ENCODE measurements at places on chromosomes 6 and 20. TPM values are rescaled to one million over a fixed set of nuclear protein-coding genes. Genes with fewer than 3 reads are reported as not detected.

Gene GNRH2
- not detected for total RNA-seq

Gene HLA-DQB1
- not detected for total RNA-seq

Gene BCAS1
- total RNA-seq, result 0.85 TPM

Gene MAVS
- 34.2 TPM for total RNA-seq

Gene TRAM2
- 12.8 TPM for total RNA-seq
